C1 segment of cervical spinal cord (tissue), 14 donors: ENCODE measurements at places on chromosomes 11 and 22.
A peak's percentile ranks its signal among the peaks of the same experiment; 100 is the strongest.

DNA sequence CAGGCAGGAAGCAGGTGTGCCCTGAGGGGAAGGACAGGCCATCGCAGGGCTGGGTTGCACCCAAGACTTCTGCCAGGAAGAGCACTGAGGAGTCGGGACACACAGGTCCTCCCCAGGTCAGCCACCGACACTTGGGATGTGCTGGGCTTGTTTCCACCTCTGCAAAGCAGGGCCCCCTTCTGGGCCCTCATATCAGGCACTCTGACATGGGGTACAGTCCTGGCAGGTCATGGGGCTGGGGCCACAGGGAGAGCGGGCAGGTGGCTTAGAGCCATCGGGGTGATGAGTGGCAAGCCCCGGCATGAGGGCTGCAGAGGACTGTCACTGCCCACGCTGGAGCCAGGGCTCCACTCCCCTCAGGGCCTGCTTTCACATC, 7.9 kb upstream of the ADORA2A start:
- DNase-seq = no peak

GRCh38 chr11:76167590-76167989, 38.7 kb downstream of the WNT11 start:
- DNase-seq = no peak

DNA sequence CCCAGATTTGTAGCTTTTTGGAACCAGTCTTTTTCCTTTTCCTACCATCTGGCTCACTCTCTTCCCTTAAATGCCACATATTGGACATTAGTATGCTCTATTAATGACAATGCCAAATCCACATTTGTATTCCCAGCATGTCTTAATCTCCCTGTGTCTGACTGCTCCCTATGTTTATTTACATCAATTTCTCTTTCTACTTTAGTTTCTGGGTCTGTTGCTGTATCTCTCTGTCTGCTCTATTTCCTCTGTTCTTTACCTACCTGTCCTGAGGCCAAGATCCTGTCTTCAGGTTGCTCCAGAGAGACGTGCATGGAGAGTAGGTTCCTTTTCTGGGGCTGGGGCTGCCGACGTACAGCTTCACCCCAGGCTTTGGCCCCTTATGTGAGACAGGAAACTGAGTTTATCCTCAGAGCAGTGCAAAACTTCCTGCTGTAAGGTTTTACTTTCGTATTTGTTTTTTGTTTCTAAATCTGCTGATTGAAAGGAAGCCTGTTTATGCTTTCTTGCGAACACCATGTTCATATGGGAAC, 25.6 kb downstream of the OR2AG2 start:
- DNase-seq = no peak

- no peak for DNase-seq
Observed at GRCh38 chr11:65861533-65862183, 1.4 kb downstream of the MUS81 start.

GRCh38 chr11:132977241-132977640, 555.1 kb downstream of the OPCML start:
- no peak for DNase-seq

GRCh38 chr22:34814260-34815025, 251.5 kb upstream of the ISX start:
- no peak for DNase-seq

DNA sequence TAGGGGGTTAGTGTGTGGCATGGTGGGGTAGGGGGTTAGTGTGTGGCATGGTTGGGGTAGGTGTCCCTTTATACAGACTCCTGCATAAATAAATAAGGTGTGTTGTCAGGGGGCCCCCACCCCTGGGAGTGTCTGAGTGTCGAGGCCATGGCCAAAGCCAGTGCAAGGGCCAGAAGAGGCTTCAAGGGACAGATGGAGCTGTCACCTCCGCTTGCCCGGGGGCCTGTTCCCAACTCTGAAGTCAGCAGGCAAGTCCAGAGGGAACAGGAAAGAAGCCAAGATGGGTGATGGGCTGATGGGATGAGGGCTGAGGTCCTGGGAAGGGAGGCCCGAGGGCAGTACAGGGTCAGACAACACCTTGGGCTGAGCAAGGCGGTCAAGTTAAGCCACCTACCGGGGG, 997.8 kb downstream of the BRD1 start:
- DNase-seq = no peak

GRCh38 chr22:36528341-36528740, 625 bp downstream of the EIF3D start:
- DNase-seq = no peak

- peak; percentile 86 for DNase-seq
Observed at GRCh38 chr22:37804881-37805809, 2.6 kb upstream of the GCAT start.

DNA sequence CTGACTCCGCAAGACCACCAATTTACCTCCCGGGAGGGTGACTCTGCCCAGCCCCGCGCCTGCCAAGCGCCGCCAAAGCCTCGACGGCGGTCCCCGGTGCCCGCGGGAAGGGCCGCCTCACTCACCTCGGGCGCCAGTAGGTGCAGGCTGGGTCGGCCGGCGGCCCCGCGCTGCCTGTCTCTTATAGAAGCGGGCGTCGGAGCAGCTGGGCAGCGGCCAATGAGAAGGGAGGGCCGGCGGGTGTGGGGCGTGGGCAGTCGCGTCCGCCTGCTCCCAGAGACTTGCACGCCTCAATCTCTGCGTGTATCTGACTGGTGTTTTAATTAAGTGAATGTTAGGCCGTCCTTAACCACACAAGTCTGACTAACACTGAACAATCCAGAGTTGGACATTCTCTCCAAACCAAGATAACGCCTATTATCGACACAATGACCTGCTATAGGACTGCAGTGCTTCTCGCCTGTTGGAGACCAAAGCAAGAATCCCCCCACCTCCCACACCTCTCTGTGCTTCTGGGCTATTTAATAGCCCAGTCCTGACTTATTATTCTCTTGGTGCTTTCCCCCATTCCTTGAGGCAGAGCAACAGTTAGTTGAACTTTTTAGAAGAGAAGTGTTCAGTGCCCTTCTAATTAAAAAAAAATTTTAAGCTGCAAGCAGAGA, at the start of gene TPH1:
TSS of gene TPH1 (minus strand) at position 154 of the 662 bp plus-strand sequence. CDS start 5,507 bp downstream, outside the sequence.
- DNase-seq = no peak

DNA sequence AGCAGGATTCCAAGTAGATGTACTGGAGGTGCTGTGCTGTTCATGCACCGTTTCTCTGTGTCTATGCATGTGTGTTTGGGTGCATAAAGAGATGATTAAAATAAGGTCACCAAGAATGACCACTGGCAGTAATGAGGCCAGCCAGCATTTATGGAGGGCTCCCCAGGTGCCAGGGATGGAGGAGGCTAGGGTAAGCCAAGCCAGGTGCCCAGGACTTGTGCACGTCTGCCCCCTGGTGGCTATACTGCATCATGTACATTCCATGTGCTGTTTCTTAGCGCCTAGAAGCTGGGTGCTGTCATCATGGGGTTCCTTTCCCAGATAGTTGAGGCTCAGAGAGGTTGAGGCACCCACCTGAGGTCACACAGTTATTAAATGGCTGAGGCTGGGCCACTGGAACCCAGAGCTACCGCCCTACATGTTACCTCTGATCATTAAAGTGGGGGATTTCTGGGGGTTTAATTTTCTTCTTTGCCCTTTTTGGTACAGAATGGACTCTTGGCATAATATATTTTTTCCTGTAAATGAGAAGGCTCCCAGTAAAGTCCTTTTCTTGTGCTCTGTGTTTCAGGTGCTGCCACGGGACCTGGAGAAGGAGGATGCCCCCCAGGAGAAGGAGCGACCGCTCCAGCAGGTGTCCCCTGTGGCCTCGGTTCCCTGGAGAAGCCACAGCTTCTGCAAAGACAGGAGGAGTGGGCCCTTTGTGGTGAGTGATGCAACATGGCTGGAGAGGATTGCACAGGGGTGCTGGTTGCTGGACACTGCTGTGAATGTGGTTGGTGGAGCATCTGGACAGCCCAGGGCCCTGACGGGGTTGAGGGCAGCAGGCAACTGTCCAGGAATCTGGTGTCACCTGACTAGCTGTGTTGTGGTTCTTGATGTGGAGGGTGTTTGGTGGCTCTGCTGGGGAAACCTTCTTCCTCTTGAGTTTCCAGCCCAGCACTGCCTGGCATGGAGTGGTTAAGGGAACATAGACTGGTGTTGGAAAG, 96.4 kb downstream of the KIAA1671 start:
- DNase-seq = no peak
